ENCODE measurements at places on chromosomes 11 and 22.

DNA sequence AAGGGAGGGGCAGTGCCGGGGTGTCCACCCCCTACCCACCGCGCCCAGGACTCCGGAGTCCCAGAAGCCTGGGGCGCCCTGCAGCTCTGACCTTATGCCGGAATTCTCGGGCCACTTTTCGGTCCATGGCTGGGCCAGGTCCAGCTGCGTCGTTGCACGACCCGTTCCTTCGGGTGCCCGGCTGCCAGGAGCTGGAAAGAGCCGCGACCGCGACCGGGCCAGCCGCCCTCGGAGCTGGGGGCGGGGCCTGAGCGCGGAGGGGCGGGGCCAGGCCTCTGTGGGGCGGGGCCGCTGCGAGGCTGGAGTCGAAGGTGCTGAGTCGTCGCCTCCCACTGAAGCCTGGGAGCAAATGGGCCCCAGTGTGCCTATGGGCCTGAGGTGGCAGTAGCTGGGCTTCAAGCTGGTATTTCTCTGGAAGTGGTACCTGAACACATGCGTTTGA, at the start of gene USH1C:
TSS of gene USH1C (minus strand) at position 236 of the 442 bp plus-strand sequence. CDS start at position 127, 109 bp downstream.
- DNase-seq, result peak; percentile 70

GRCh38 chr11:118696673-118697226, 17.3 kb upstream of the TREH start:
- DNase-seq, result no peak

- no peak for DNase-seq
Measured at GRCh38 chr11:93481696-93482095, 61.5 kb downstream of the SMCO4 start.

- DNase-seq, result no peak
Measured at GRCh38 chr11:11733246-11733747, 108.5 kb upstream of the USP47 start.

GRCh38 chr11:60996381-60997138, 25.1 kb downstream of the CD6 start:
- DNase-seq, result peak; percentile 22

GRCh38 chr11:96842731-96843130, 452.9 kb downstream of the JRKL start:
- no peak for DNase-seq

GRCh38 chr11:40062616-40063015, 1396.8 kb downstream of the LRRC4C start:
- no peak for DNase-seq

GRCh38 chr11:22049276-22049675, 143.6 kb upstream of the ANO5 start:
- DNase-seq, result no peak

GRCh38 chr11:110331626-110332025, 35.2 kb upstream of the RDX start:
- DNase-seq, result no peak

- no peak for DNase-seq
Measured at GRCh38 chr11:75214411-75214821, 26.2 kb upstream of the TPBGL start.

GRCh38 chr11:94376841-94377240, 24.4 kb downstream of the GPR83 start:
- no peak for DNase-seq

DNA sequence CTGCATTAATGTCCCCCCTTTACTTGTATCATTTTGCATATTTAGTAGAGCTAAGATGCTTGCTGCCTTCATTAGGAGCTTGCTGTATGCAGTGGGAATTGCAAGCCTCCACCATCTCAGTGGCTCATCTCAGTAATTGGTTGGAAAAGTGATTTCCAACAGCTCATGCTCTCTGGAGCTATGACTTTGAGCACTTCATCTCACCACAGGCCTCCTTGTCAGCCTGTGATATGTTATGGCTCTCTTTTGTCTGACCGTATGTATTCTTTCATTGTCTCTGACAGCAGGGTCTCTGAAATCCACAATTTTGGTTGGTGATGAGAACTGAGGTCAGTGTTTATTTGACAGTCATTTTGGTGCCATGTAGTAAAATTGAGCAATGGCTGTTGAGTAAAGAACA, 345.1 kb downstream of the FAT3 start:
- DNase-seq, result no peak

GRCh38 chr11:134905928-134906327, 493.9 kb upstream of the B3GAT1 start:
- no peak for DNase-seq

- DNase-seq, result no peak
Measured at GRCh38 chr22:35754761-35755160, 37.1 kb downstream of the APOL5 start.

DNA sequence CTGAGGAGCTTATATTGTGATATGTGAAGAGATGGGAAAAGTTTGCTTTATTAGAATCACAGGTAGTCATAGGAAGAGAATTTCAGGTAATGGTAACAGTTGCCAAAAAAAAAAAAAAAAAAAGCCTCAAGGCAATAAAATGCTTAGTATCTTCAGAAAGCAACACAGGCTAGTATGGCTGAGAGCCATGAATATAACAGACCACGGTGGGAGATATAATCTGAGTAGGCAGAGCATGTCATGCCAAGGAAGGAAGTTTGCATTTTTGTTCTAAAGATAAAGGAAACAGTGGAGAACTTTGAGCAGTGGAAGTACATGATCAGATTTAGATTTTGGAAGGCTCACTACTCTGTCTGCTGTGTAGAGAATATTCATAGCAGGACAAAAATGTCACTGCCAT, 211.4 kb downstream of the ETS1 start:
- DNase-seq, result no peak

DNA sequence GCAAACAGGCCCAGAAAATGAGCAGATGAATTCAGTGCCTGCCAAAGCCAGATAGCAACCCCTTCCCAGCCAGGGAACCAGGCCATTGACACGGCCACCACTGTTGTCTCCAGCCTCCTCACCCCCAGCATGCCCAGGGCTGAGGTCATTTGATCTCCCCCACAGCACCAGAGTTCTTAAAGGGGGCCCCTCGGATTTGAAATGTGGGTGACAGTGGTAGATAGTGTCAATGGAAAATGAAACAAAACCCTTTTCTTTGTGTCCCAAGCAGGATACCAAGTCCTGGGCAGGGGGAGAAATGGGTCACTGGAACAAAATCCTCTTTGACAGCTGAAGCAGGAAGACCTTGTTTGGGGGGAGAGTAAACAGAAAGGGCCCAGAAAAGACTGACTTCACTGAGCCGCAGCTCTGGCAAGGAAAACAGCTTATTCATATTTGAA, 14.3 kb upstream of the ACCSL start:
- DNase-seq, result no peak

DNA sequence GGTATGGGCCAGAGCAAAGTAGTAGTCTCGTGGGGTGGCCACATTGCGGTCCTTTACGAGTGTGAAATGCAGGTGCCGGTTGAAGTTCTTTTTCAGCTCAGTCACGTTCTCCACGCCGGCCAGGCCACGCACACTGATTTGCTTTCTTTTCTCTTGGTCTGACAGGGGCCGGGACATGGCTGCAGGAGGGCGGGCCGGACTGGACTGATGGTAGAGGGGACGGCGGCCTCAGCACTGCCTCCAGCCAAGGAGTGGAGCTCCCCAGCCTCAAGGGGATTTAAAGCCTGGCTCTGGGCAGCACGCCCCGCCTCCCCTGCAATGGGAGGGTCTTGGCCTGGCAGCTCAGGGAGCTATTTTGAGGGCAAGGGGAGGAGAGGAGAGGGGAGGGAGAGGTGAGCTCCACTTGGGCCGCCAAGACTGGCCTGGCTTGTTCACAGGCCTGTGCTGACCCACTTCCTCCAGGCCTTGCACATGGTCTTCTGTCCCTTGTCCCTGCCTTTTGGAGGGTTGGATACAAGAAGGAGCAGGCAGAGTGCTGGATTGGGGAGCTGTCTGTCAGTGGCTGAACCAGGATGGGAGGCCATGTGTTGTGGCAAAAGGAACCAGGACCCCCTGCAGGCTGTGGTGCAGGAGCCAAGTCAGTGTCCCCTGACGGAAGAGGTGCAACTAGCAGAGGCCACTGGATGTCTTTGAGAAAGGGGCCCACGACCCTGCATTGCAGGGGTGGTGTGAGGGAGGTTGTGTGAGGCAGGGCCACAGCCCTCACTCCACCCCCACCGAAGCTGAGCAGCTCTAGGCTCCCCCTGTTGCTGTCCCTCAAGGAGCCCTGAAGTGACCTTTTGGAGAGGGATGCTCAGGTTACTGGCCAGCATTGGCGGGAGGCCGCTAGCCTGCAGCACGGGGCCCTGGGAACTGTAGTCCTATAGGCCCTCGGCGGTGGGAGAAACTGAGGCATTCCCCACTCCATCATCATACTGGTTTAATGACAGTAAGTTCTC, at the start of gene PYGM:
TSS of gene PYGM (minus strand) at position 253 of the 998 bp plus-strand sequence. CDS start at position 177, 76 bp downstream.
- peak; percentile 87 for DNase-seq

DNA sequence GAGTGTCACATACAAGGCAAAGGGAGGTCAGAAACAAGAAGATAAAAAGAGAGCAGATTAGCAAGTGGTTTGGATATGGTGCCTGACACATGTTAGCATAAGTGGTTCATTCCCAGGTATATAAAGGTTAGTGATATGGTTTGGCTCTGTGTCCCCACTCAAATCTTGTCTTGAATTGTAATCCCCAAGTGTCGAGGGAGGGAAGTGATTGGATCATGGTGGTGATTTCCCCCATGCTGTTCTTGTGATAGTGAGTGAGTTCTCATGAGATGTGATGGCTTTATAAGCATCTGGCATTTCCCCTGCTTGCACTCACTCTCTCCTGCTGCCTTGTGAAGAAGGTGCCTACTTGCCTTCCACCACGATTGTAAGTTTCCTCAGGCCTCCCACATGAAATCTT, 12.1 kb upstream of the DKK3 start:
- DNase-seq, result no peak

- peak; percentile 99 for DNase-seq
Measured at GRCh38 chr22:36454916-36455570, 26.4 kb downstream of the TXN2 start.

- no peak for DNase-seq
Measured at GRCh38 chr11:72535194-72535547, 100.8 kb upstream of the CLPB start.

DNA sequence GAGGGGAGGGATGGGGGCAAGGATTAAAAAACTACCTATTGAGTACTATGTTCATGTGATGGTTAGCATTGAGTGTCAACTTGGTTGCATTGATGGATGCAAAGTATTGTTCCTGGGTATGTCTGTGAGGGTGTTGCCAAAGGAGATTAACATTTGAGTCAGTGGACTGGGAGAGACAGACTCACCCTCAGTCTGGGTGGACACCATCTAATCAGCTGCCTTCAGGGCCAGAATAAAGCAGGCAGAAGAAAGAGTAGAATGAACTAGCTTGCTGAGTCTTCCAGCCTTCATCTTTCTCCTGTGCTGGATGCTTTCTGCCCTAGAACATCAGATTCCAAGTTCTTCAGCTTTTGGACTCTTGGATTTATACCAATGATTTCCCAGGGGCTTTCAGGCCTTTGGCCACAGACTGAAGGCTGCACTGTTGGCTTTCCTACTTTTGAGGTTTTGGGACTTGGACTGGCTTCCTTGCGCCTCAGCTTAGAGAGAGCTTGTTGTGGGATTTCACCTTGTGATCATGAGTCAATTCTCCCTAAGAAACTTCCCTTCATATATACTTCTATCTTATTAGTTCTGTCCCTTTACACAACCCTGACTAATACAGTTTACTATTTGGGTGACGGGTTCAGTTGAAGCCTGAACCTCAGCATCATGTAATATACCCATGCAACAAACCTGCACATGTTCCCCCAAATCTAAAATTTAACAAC, 70.2 kb downstream of the MTNR1B start:
- DNase-seq, result no peak

DNA sequence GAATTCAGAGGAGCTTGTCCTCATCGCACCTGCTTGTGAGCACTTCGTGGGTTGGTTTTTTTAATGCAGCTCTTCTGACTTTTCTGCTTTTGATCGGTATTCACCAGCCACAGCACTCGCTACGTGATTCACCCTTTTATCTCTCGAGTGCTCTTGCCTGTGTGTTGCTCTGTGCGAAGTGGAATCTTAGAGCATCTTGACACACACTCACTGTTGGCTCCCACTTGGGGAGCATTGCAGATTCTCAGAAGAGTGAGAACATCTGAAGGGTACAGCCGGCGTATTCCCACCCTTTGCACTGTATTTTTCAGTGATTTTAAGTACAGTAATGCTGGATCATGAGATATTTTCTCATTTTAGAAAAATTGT, 10.9 kb downstream of the TNNT3 start:
- DNase-seq, result no peak

GRCh38 chr11:44398266-44399030, 88.5 kb upstream of the ALX4 start:
- DNase-seq, result peak; percentile 44

GRCh38 chr11:87092159-87092558, 54.4 kb downstream of the TMEM135 start:
- no peak for DNase-seq

DNA sequence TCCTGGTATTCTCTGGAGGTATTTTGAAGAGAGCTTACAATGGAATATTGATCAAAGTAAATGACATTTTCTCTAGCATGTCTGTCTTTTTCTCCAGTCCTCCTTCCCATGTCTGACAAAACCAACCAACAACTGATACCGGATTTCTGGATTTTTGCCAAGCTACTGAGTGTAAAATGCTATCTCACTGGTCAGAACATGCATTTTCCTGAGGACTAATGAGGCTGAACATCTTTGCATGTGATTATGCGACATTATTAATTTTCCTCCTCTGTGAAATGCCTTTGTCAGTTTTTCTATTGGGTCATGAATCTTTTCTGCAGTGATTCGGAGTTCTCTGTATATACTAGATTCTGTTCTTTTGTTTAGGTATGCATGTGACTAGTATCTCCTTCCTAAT, 51.4 kb downstream of the CDON start:
- DNase-seq, result no peak

- no peak for DNase-seq
Measured at GRCh38 chr11:66190786-66191185, 77.7 kb upstream of the RAB1B start.

- no peak for DNase-seq
Measured at GRCh38 chr11:17387254-17387653, 1.2 kb downstream of the KCNJ11 start.

DNA sequence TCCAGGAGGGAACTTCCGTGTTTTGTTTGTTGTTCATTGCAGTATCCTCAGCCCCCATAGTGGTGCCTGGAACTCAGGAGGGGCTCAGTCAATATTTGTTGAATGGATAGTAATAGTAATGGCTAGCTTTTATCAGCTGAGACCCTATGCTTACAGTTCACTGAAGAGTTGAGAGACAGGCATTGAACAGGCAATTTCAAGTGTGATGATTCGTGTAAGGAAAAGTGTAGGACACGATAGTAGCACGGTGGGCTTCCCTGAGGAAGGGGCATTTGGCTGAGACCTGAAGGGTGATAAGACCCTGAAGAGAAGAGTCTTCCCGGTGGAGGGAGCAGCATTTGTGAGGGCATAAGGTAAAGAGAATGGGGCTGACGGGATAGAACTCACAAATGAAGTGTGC, 159.3 kb downstream of the COMMD9 start:
- DNase-seq, result no peak

- DNase-seq, result no peak
Measured at GRCh38 chr22:24696551-24697001, 77.9 kb downstream of the PIWIL3 start.
